ENCODE measurements at places on chromosomes 12 and 14.

DNA sequence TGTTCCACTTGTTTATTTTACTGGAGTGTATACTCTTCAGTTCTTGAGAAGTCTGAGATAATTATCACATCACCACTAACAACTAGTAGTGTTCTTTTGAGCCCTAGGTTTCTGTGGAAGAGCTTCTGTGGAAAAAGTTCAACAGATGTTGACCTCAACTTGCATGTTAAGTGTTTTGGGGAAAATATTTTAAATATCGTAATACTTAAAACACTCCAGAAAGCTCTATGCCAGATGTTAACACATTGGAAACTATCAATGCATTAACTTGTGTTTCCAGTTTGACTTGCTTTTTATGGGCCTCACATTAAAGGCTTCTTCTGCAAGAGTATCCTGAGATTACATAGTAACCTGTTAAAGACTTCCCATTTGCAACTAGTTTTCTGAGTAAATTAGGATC, 173.1 kb downstream of the DUSP6 start:
- no peak for DNase-seq

- no peak for DNase-seq
Measured at GRCh38 chr12:123479442-123480180, 21.7 kb downstream of the SNRNP35 start.

GRCh38 chr14:99430491-99430890, 50.2 kb downstream of the SETD3 start:
- DNase-seq, result no peak

DNA sequence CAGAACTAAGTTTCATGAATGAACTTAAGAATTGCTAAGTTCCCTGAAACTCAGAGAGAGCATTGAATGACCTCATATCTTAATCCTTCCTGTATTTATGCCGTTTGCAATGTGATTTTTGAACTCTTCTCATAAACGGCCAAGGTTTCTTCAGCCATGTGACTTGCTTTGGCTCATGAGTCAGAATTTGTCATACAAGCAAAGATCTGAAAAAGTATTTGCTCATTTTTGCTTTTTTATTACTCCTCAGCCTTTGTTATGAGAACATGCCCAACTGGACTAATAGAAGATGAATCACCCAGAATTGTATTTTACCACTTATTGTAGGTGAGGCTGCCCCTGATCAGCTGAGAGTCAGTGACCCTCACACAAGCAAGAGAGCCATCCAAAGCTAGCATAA, 693.8 kb downstream of the BCL11B start:
- no peak for DNase-seq

DNA sequence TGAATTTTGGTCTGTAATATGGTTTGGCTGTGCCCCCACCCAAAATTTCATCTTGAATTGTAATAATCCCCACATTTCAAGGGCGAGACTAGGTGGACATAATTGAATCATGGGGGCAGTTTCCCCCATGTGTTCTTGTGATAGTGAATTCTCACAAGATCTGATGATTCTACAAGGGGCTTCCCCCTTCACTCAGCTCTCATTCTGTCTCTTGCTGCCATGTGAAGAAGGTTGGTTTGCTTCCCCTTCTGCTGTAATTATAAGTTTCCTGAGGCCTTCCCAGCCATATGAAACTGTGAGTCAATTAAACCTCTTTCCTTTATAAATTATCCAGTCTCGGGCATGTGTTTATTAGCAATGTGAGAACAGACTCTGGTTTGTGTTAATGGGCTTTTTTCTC, 5.9 kb downstream of the LRRC9 start:
- no peak for DNase-seq

- DNase-seq, result no peak
Measured at GRCh38 chr12:93163260-93164036, 214.3 kb upstream of the NUDT4 start.

- DNase-seq, result no peak
Measured at GRCh38 chr12:112894128-112894527, 12.6 kb upstream of the OAS1 start.

- no peak for DNase-seq
Measured at GRCh38 chr12:1934831-1935230, 16.4 kb upstream of the CACNA2D4 start.

DNA sequence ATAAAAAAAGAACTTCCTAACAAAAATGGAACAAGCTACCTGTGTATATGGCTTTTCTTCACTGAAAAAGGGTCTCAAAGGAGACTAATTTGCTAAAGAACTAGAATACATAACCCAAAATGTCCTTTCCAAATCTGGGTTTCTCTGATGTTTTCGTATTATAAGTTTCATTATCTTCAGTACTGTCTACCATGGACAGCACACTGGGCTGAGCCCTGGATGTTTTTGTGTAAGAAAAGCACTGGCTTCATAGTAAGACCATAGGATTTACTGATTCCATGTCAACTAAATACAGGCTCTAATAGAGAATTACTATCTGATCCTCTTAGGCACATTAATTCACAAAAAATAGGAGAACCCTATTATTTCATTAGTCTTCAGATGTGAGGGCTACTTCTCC, 94.3 kb upstream of the GPHB5 start:
- no peak for DNase-seq

DNA sequence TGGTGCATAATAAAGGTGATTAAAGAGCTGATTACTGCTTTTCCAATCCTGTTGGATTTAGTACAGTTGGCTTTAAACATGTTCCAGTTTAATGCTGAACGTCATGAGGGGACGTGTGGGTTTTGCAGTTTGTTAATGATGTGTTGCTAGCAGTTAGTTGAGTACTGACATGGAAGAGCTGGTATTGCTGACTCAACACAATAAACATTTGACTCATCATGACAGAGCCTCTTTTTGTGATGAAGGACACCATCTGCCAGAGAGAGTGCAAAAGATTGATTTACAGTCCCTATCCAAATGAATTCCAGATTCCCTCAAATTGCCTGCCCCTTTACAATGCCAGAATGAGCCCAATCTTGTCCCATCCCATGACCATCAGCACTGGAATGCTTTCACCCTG, 346.2 kb upstream of the PRICKLE1 start:
- no peak for DNase-seq

GRCh38 chr14:97707603-97708002, 910.4 kb downstream of the VRK1 start:
- DNase-seq, result no peak

GRCh38 chr14:101590062-101590461, 28.8 kb downstream of the DIO3 start:
- DNase-seq, result no peak

DNA sequence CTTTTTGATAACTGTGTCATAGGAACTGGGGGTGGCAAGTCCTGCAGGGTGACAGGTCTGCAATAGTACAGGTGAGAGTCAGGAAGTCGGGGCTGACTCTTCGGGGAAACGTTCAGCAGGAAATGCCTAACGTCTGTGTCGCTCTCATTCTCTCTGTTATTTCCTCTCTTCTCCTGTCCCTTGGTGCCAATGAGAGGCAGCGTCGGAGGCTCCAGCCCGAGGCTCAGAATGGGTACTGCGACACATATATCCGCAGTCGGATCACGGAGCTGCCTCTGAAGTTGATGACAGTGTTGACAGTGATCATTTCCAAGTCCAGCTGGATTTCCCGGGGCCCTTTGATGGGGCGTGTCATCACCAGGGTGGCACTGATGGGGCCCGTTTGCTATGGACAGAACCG, 2.7 kb upstream of the TC2N start:
- DNase-seq, result peak; percentile 64

DNA sequence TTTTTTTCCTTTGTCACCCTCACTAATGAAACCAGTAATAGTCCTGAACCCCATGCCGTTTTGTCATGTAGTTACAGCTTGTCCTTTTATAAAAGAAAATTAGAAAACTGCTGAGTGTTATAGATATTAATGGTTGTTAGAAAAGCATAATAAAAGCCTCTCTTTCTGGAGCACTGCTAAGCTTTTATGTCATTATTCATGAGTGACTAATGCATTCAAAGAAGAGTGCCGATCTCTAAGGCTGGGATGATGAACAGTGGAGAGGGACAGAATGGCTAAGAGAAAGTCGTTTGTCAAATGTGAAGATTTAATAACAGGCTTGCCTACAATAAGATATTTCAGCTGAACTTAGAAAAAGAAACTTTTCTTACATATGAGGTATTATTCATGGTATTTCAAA, 121.6 kb downstream of the MGAT4C start:
- DNase-seq, result no peak

DNA sequence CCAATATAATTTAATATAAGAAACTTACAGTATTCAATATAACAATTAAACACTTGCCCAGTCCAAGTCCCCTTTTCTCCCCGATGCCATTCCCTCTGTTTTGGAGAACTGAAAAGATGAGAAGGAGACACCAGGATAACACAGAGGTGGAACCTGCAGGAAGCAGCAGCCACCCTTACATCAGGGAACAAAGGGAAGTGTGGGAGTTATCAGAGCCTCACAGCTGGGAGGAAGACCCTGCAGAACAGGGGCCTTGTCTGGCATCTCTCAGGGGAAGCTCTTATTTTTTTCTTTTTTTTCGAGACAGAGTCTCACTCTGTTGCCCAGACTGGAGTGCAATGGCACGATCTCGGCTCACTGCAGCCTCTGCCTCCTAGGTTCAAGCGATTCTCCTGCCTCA, 52.6 kb downstream of the CALM1 start:
- DNase-seq, result no peak
